ENCODE measurements at places on chromosomes 12 and 14.

- no peak for DNase-seq
These were observed 14.3 kb upstream of the KRT73 start for GRCh38 chr12:52632656-52633055.

DNA sequence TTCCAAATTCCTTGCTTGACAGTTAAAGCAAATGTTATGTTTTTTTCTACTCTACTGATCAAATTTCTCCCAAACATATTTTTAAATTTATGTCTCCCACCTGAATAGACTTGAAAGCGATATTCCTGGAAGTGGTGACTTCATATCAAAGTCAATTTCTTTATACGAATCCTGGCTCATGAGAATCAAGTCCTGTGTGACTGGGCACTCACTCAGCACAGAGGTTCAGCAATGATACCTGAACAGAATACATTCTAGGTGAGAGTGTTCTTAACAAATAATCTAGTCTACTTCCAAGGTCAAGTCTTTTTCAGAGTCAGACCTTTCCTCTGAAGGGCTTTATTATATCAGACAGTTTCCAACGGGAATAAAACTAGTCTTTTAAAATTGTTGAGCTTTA, 1070.6 kb downstream of the TRHDE start:
- no peak for DNase-seq

DNA sequence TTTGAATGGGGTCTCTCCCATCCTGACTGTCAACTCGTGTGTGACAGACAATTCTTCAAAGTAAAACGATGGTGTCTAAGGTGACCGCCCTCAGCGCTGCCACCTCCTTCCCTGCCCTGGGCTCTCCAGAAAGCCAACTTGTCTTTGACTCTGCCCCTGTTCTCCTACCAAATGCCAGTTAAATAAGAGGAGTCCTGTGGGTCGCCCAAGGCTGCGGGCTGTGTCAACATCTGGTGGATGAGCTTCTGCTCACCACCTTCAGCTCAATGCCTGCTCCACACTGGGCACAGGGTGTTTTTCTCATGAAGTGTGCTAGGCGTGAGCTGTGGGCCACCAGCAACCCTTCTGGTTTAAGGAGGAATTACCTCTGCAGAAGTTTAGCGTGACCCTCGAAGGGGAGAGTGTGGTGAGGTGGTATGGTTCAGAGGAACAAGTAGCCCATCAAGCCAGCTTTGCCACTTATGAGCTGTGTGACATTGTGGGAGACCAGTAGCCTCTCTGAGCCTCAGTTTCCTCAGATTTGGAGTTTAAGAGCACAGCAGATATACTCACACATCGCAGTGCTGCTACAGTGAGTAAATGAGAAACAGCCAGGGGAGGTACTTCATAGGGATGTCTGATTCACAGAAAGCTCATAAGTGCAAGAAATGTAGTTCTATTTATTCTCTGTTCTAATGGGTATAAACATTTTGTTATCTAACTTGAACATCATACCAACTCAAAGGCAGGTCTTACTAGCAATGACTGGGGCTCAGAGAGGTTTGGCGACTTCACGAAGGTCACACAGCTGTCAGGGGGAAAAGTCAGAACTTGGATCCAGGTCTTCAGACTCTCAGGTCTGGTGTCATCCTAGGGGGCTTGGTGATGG, 12.1 kb downstream of the SERPINA1 start:
- no peak for DNase-seq

GRCh38 chr12:131108177-131108955, 154.7 kb downstream of the ADGRD1 start:
- DNase-seq = no peak

DNA sequence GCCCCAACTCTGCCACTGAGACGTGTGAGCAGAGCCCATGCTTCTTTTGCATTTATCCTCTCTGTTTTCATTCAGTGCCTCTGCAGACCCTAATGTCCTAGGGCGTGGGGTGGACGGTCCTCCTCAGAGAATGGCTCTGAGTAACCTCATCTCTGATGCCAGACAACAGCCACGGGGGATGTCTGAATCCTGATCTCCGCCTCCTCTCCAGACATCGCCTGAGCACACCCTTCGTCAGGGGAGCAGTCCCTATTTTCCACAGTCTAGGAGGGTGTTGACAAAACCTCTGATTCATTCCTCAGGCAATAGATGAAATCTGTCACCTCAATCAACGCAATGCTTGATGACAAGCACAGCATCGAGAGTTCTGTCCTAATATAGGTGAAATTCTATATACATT, 109.2 kb upstream of the DYRK2 start:
- DNase-seq = no peak

DNA sequence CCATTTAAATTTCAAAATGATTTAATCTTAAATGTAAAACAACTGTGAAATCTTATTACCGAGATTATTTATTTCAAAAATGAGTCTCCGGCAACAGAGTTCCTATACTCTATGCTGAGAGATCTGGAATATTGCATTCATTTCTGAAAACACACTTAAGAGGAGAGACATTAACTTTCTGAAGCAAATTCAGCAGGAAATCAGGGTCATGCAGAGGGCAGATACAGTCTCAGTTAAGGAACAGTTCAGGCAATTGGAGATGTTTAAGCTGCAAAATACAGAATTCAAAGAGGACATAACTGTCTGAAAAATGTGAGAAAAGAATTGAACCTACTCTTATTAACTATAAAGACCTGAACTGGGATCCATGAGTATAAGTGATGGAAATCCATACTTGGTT, 320.7 kb downstream of the PAWR start:
- no peak for DNase-seq

DNA sequence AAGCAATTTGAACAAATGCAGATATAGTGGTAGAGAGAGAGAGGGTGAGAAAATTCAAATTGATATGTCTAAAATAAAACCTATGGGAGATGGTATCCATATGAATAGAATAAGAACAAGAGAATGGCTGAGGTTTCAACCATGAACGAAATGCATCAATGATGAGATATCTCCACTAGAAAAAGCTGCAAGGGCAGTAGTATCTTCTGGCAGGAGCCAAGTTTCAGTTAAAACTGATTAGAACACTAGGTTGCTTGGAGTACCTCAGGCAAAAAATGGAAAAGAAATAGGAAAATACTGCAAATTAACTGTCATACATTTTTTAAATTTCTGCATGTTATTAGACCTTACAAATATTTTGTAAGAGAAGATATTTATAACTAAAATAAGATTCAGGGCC, 151.3 kb downstream of the ANKS1B start:
- no peak for DNase-seq

DNA sequence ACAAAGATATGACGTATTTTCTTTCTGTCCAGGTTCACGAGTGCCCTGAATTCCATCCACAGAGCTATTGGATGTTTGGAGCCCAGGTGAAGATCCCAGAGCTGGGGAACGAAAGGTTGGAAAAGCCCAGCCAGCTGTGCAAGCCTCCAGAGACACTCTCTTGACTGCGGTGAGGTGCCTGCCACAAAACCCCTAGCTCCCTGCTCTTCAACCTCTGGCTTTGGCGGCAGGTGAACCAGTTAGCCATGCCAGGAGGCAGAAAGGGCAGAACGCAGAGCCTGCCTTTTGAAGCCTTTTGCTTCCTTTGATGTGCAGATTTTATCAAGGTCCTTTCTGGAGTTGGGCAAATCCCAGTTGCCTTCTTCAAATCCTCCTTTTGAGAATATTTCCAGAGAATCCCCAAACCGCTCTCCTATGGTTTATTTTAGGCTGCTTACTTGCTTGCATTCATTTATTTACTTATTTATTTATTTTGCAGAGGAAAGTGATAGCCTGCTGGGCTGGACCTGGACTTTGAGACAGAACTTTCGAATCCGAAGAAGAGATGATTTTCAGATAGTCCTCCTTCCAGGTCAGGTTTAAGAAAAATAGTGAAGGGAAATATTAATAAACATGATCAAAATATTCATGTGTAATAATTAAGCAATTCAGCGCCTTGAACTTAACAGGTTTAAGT, 411.2 kb upstream of the TBX3 start:
- DNase-seq = no peak

GRCh38 chr14:24890716-24891115, 159.2 kb downstream of the STXBP6 start:
- no peak for DNase-seq

- no peak for DNase-seq
These were observed 102.0 kb upstream of the MYL2 start for GRCh38 chr12:111022386-111022785.

DNA sequence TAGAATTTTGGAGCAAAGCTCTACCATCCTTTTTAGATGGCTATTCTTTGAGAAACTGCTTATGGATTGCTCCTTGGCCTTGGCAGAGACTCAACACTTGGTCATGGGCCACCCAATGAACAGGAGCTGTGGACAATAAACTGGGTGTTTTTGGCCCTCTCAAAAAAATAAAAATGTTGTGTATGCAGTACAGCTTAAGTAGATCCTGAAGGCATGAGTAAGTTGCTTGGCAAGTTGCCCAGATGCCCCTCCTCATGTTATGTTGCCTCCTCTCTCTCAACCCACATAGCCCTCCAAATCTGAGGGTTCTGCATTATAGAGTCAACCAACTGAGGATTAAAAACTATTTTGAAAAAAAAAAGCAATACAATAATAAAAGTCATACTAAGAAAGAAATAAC, 124.9 kb downstream of the ATP23 start:
- DNase-seq = no peak

DNA sequence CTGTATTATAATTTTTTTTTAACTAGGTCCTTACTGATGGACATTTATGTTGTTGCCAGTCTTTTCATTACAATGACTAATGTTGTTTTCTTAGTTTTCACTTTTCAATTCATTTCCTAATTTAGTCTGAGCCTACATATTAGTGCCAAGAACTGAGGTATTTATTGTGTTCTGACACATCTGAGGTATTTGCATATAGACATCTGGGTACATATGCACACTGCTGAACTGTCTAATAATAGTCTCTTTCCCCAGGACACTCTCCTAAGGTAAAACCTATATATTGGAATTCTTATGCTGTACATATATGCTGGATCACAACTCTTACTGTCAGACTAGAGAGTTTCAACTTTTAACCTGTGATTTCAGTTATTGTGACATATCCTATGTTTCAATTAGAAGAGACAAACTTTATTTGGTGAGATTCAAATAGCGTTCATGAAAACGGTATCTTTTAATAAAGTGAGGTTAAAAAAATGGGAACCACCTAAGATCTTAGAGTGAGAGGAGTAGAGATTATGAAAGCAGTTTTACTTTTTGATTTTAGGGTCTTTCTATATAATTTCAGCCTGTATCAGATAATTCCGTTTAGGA, 263.2 kb downstream of the RAD51B start:
- no peak for DNase-seq

GRCh38 chr12:2198005-2198501, 145.3 kb downstream of the CACNA1C start:
- DNase-seq = peak; percentile 78

DNA sequence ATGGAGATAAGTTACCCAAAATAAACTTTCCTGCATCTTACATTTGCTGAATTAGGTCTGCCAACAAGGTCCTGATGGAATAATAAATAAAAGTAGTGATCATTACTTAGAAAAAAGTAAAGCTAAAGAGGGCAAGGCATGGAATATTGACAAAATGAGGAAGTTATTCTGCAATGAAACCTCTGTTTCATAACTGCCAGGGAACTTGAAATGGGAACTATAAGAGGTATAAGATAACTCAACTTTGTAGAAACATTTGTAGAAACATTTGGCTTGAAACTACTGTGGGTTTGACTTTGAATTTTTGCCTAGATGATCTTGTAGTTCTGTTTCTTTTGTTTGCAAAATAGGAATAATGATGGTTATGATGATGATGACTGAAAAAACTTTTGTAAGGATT, 18.7 kb upstream of the YBX3 start:
- no peak for DNase-seq

DNA sequence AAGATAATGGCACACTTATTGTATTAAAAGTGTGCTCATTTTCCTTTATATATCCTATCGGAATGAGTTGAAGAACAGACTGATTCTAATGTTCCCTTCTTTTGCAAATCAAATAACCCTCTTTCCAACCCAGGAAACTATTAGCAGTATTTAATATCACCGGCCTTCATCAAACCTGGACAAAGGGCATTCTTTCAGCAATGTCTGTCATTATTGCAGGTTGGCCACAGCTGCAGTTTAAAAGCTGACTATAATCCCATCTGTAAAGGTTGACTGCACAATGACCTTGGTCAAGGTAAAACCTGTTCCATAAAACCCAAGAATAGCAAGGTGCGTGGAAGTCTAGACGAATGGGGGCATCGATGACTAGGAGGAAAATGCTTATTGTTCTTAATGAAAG, 472.3 kb upstream of the SOX5 start:
- DNase-seq = no peak

GRCh38 chr12:124207617-124208016, 87.3 kb upstream of the RFLNA start:
- no peak for DNase-seq

GRCh38 chr12:105476616-105477015, 146.1 kb downstream of the C12orf75 start:
- DNase-seq = no peak

GRCh38 chr12:65432114-65432513, 153.6 kb downstream of the MSRB3 start:
- no peak for DNase-seq

Data from putamen (tissue), 1 donor.